H7 (cell line): ENCODE measurements at places on chromosomes 6 and 20.

- no peak for DNase-seq
These were observed 24.1 kb upstream of the IPCEF1 start for GRCh38 chr6:154380741-154381140.

DNA sequence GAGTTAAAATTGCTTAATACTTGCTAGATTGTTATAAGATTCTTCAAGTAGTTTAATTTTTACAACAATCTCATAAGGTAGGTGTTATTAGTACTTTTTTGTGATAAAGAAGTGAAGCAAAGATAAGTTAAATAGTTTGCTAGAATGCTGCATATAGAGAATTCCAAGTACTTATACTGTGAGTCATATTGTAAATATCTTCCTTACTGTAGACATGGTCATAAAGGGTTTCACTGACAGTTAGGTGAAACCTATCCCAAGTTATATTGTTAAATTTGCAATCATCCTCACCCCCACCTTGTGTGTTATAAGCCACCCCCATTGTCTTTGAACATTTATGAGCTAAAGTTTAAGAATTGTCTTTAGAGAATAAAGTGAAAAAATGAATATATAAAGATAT, 142.0 kb downstream of the FAM83B start:
- DNase-seq: no peak

DNA sequence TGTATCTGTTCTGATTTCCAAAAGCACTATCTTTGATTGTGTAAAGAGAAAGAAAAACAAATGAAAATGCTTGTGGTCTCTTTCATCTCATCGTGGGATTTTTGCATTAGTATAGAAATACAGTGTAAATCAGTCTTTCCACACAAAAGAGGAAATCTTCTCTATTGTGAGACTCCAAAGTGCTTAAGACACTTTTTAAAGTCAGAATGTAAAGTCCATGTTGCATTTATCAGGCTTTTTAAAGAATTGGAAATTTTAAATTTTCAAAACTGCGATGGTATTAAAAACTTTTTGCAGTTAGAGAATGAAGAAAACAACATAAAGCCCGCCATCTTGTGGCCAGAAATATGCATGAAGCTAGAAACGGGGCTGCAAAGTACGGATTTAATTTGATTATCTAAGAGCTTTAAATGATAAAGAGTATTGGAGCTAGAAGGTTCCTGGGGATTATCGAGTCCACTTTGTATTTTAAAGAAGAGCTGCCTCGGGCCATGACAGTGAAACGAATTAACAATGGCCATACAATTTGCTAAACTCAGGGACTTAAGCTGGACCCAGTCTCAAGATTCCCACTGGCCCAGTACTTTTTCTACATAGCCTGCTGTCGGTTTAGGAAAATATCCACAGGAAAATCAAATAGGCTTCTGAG, 339.6 kb downstream of the ARHGAP18 start:
- DNase-seq: peak; percentile 5

GRCh38 chr6:81939766-81940165, 187.3 kb upstream of the TENT5A start:
- DNase-seq: no peak

- DNase-seq: no peak
These were observed 32.5 kb downstream of the RIPOR3 start for GRCh38 chr20:50658804-50659380.

DNA sequence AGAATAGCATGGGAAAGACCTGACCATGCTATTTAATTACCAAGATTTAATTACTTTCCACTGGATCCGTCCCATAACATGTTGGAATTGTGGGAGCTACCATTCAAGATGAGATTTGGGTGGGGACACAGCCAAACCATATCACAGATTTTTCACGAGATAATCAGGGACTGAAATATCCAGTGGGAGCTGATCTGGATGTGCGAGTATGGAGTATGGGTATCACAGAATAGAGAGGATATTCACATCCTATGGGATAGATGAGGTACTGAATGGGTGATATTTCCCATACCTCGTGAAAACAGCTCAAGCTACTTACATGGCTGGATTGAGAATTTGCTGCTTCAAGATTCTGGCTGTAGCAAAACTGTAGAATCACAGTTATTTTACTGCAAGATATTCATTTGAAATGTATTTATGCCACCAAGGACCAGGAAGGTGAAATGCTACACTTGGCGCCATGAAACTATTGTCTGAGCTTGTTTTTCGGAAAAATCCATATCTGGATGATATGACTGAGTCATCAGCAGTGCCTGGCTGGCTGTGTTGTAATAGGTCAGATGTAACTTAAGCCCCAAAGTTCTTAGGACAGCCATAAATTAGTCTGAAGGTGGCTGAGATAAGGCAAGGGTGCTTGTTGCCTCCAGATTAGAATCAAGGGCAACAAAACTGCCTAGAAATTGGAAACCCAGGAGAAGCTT, 29.8 kb downstream of the KCNS1 start:
- DNase-seq: no peak

GRCh38 chr6:73774311-73774774, 78.3 kb downstream of the CD109 start:
- no peak for DNase-seq

- DNase-seq: no peak
These were observed 6.3 kb upstream of the ARFGEF3 start for GRCh38 chr6:138155443-138155842.

- DNase-seq: peak; percentile 48
These were observed 691 bp downstream of the ATRN start for GRCh38 chr20:3471397-3472021.

- DNase-seq: no peak
These were observed 1040.0 kb upstream of the MAP3K7 start for GRCh38 chr6:91626911-91627310.

GRCh38 chr6:1643830-1644445, 34.2 kb downstream of the FOXC1 start:
- no peak for DNase-seq

GRCh38 chr6:36566418-36566905, 19.2 kb upstream of the STK38 start:
- DNase-seq: no peak

DNA sequence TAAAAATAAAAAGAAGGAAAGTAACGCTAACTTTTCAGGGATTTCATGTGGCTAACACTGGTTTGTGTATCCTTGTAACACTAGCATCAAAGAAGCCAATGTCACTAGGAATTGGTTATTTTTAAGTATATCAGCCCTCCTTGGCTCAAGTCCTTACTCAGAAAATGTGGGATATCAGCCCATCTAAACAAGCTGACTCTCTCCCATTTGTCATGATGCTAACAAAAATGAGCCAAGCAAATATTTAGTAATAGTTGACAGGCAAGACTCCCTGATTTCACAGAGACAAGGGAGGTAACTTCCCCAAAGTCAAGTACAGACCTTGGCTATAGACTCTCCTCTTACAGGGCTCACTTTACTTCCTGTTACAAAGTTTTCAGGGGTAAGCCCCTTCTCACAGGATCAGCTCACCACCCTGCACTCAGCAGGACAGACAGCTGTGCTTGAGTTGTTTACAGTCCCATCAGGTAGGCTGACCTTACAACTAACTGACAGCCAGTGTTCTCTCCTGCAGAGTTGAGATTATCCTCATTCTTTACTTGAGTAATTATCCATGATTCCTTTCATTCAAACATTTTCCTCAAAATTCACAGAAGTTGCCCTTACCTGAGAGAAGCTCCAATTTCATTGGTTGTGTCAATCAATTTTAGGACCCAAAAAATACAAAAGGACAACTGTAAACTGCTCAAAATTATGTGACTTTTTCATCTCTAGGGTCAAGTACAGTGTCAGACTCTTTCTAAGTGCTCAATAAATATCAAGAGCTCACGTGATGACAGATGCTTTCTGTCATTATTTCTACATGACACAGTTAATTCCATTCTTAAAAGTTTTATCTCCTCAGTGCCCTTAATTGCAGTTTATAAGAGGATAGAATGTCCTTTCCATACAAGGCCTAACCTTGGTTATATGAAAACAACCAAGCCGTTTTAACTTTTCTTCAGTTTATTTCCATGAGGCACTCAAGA, 38.1 kb upstream of the BMP5 start:
- DNase-seq: peak; percentile 48

DNA sequence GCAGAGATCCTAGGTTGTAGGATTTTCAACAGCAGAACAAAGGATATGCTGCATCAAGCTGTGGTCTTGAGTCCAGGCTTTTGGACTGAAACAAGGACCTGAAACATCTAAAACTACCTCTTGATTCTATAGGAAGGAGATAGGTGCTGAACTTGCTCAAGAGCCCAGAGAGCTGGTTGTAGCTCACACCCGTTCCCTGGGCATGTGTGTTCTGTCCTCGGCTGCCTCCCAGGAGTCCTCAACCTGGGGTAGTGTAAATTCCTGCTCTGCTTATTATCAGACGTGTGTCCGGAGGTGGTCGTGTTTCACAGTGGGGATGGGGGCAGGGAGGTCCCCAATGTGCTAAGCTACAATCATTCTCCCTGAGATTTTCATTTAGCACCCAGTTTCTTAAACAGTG, 4.8 kb downstream of the NOP56 start:
- DNase-seq: no peak
